ENCODE measurements at places on chromosomes 5 and 9.

DNA sequence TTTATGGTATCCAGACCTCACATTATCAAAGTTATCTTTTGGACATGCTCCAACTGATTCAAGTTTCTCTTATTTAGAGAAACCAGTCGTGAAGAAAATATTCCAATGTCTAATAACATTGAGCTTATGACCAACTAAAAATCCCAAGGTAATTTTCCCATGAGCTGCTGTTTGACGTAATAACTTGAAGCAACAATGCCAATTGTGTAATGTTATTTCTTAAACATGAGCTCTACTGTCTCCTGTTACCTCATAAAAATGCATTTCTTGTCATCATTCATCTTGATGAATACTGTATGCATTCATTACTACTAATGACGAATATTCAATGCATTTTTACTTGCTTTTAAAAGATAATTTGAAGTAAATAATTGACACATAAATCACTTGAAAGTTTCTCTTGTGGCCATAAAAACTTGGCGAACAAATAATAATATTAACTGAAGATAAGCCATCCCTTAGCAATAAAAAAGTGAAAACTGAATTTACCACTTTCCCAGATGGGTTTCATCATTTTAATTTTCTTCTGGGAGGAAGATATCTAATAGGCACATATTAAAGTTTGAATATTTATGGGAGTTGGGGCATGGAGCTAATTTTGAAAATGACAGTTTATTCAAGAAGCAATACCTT lies 424 bp upstream of the MARCOL start:
- DNase-seq: no peak

GRCh38 chr9:100084128-100084453 lies 14.7 kb downstream of the ERP44 start:
- DNase-seq: no peak

GRCh38 chr5:111308951-111309350 lies 84.8 kb downstream of the CAMK4 start:
- DNase-seq: no peak

DNA sequence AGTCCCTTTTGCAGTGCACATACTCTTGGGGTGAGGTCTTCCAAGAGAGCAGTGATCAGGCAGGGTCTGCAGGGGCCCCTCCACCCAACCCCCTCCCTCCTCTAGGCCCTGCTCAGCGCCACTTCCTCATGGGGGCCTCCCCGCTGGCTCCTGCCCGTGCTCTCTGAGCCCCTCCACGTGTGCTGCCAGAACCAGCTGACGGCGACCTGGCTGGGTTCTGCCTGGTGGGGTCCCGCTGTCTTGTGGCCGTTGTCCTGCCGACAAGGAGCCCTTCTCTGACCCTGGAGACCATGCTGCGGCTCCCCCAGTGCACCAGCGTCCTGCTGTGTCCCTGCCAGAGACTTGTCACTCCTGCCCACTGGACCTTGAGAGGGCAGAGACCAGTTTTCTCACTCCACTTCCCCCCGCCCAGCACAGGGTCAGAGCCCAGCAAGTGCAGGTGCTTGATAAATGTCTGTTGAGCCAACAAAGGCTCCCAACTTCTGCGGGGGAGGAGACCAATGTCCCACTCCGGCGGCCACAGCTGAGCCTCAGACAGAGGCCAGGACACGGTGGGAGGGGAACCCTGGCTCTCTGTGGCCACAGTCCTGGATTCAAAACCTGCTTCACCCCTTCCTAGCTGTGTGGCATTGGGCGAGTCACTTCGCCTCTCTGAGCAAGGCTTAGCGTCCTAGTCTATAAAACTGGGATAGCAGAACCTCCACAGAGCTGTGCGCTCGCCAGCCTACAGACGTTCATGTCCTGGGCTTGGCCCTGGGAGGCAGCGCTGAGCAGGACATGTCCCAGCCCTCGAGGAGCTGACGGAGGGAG lies 24.8 kb downstream of the SARDH start:
- no peak for DNase-seq

GRCh38 chr5:7625740-7626139 lies 225.2 kb downstream of the CFAP90 start:
- DNase-seq: no peak

GRCh38 chr9:83670381-83670780 lies 37.4 kb downstream of the UBQLN1 start:
- no peak for DNase-seq
